ENCODE measurements at places on chromosomes 7 and 10.

DNA sequence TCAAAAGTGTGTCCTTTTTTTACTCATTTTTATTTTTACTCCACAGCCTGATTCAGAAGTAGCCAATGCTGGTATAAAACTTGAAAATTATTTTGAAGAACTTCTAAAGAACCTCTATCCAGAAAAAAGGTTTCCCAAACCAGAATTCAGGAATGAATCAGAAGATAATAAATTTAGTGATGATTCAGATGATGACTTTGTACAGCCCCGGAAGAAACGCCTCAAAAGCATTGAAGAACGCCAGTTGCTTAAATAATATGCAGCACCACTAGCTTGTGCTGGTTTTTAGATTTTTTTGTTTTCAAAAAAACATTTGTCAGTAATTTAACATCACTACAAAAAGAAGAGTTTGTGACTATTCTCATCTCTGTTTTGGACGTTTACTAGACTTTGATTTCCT, 116.5 kb downstream of the SVOPL start:
- no peak for DNase-seq

DNA sequence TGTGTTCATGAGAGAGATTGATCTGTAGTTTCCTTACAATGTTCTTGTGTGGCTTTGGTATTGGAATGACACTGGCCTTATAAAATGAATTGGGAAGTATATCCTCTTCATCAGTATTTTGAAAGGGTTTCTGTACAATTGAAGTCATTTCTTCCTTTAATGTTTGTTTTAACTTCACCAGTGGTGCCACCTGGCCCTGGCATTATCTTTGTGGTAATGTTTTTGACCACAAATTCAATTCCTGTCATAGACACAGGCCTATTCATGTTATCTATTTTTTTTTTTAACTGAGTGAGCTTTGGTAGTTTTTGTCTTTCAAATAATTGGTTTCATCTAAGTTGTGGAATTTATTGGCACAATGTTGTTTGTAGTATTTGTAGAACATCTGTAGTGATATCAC, 127.7 kb downstream of the CDK14 start:
- no peak for DNase-seq

DNA sequence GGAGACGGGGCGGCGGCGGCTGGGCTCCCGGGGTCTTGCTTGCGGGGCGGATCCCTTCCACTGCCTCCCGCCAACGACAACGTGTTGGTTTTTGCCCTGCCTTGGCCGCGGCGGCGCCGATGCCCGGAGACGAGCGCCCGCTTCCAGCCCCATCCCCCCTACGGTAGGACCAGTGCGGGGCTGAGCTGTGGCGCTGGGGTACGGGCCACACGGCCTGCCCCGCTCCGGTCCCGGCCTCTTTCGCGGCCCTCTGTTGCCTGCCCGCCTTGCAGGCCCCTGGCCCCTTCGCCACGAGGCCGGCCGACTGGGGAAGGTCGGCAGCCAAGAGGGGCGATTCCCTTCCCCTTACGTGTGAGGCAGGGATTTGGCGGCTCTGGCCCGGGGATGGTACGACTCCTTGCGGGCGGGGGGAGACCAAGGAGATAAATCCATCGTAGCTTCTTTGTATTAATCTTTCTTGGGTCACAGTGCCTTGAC, 488 bp downstream of the EIF4H start:
- no peak for DNase-seq

DNA sequence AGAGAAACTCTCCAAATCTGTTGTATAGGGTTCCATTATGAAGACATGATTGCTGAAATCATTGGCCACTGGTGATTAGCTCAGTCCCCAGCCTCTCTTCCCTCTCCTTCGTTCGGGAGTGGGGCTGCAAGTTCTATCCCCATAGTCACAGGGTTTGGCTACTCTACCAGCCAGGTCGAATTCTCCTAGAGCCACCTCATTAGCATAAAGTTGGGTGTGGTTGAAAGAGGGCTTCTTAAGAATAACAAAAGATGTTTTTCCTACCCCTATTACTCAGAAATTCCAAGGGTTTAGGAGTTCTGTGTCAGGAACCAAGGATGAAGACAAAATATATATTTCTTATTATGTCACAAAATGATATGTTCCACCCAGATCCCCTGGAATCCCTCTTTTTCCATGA, 166.2 kb upstream of the YAE1 start:
- DNase-seq = no peak

DNA sequence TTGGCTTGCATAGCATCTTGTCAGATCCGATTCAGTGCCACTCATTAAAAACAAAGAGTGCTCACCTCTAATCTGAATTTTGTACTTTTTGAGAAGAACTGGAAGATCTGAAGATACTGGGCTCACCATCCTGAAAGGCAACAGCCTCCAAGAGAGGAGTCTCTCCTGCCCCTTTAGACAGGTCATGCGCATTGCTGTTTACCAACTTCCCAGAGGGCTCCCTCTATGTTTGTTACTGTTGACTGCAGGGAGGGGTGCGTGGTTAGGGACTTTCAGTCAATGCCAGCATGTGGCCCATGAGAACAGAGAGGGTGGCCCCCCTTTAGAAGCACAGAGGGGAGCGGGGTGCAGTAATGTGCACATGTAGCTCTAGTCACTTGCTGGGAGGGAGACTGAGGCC, 33.2 kb upstream of the CABCOCO1 start:
- DNase-seq = no peak

- DNase-seq = no peak
These were observed 12.8 kb upstream of the PRKAG2 start for GRCh38 chr7:151889406-151890354.

GRCh38 chr7:55132890-55133551, 114.2 kb downstream of the EGFR start:
- DNase-seq = no peak

DNA sequence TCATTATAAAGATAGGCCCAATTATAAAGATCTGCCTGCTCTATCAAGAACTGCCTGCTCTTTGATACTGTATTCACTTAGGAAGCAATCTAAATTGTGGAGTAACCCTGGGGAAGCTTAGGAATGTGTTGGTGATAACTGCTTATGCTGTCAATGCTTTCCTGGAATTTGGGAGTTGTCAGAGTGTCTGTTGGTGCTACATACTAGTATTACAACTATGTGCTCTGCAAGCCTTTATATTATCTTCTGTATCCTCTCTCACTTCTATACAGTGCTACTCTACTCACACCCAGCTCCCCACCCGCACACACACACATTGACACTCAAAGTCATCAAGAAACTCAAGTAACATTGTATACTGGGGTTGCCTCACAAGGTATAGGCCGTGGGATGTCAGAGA, 6.1 kb downstream of the ZNF277 start:
- DNase-seq = no peak
